NCI-H446 treated with DMSO at 0.1 percent for 48 hours (cell line): ENCODE measurements at places on chromosomes 3 and 15.

DNA sequence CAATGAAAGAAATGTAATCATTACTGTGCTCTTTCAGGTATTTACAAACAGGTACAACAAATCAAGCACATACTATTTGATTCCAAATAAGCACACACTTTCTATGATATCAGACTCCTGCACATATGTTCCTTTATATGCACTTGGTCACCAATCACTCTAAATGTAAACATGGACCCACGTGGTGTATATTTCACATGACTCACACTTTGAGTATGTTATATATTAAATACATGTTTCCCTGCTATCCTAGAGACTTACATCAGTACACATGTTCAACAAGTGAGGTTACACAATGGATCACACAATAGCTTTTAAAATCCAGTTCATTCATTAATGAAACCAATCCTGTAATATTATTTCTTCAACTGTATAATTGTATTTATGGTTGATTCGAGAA lies 683.5 kb downstream of the NR2F2 start:
- no peak for DNase-seq

- no peak for DNase-seq
These were observed 48.1 kb upstream of the USP3 start for GRCh38 chr15:63456258-63456657.

GRCh38 chr3:165636684-165637015 lies 200.6 kb downstream of the BCHE start:
- no peak for DNase-seq

GRCh38 chr3:133834621-133835417 lies 29.2 kb downstream of the SRPRB start:
- no peak for DNase-seq

GRCh38 chr15:65528461-65529060 lies 1.7 kb upstream of the HACD3 start:
- DNase-seq, result no peak

GRCh38 chr3:186570941-186571643 lies 572 bp downstream of the DNAJB11 start:
- no peak for DNase-seq

GRCh38 chr15:74289671-74290070 lies 53.5 kb downstream of the CCDC33 start:
- no peak for DNase-seq

DNA sequence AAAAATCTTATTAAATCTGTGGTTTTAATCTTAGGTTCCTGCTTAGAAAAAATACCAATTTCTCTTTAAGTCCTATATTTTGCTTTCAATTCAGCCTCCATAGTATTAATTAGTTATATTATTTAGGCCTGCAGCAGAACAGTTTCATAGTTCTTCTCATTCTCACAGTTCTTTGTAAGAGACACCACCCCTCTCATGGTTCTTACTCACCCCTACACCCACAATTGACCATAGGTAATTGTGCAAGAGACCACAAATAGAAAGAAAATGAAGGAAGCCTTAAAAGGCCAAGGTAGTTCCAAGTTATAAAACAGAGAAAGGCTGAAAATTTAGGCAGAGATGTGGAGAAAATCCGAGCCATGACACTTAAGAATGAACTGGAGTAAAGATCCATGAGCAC lies 415.3 kb downstream of the TIGIT start:
- DNase-seq, result no peak

DNA sequence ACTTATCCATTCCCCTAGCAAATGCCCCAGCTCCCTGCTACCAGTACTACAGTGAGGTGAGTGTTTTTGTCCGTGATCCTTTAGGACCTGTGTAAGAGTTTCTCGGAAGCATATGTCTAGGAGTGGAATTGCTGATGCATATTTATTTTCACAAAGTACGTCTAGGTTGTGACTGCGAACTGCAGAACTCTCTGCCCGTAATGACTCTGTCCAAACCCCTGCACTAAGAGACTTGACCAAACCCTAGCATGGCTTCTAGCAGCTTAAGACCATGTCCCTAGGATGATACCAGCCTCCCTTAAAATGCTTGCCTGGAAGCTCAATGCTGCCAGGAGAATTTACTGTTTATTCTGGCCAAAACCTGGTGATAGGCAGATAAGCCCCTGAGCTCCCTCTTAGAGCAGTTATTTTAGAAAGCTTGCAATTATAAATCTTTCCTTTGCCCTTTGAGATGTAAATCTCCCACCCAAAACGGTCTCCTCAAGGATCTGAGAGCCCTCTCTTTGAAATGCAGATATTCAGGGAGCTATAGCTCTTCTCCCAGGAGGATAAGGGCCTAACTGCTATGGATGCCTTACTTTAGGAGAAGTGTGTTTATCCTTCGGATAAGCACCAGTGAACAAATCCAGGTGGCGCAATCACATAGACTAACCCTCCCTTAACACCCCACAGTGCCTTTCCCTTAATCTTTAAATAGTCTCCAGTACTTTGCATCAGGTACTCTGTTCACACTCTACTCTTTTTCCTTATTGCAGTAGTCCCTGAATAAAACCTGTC lies 14.7 kb upstream of the CA12 start:
- no peak for DNase-seq

- DNase-seq, result no peak
These were observed 760.4 kb downstream of the ZPLD1 start for GRCh38 chr3:103195216-103195615.

DNA sequence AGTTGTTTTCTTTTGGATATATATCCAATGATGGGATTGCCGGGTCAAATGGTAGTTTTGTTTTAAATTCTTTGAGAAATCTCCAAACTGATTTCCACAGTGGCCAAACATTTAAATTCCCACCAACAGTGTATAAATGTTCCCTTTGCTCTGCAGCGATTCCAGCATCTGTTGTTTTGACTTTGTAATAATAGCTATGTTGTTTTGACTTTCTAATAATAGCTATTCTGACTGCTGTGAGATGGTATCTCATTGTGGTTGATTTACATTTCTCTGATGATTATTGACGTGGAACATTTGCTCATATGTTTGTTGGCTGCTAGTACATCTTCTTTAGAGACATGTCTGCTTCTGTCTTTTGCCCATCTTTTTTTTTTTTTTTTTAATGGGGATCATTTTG lies 332.2 kb upstream of the GBE1 start:
- no peak for DNase-seq

DNA sequence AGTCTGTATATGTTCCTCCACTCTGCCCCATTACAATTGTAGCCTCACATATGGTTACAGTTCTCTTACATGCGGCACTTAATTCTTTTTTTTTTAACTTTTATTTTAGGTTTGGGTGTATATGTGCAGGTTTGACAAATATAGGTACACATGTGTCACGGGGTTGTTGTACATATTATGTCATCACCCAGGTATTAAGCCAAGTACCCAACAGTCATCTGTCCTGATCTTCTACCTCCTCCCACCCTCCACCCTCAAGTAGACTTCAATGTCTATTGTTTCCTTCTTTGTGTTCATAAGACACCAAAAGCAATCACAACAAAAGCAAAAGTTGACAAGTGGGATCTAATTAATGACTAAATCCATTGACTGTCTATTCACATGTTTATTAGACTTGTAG lies 144.6 kb upstream of the TP63 start:
- no peak for DNase-seq

- DNase-seq, result no peak
These were observed 69.8 kb upstream of the PPP2R3A start for GRCh38 chr3:135895734-135896121.

- DNase-seq, result no peak
These were observed 57.1 kb upstream of the SSR3 start for GRCh38 chr3:156611870-156612494.
